Tibial artery (tissue), 4 donors: ENCODE measurements at places on chromosomes 16 and 17.
A peak's percentile ranks its signal among the peaks of the same experiment; 100 is the strongest.

- no peak for DNase-seq
- H3K36me3 ChIP-seq, result no peaks in the 10 kb centered on the region
- H3K27me3 ChIP-seq, result no peaks in the 10 kb centered on the region
- H3K27ac ChIP-seq, result peak overlapping the region; percentile 15
Observed at GRCh38 chr16:82653550-82654511, 27.1 kb downstream of the CDH13 start.

DNA sequence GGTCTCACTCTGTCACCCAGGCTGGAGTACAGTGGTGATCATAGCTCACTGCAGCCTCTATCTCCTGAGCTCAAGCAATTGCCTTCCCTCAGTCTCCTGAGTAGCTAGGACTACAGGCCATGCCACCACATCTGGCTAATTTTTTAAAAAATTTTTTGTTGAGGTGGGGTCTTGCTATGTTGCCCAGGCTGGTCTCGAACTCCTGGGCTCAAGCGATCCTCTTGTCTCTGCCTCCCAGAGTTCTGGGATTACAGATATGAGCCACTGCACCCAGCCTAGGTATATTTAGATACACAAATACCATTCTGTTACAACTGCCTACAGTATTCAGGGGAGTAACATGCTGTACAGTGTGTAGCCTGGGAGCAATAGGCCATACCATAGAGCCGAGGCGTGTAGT, 14.3 kb downstream of the POLR3E start:
- H3K4me1 ChIP-seq, result no peaks in the 10 kb centered on the region
- no peak overlapping the region for H3K4me3 ChIP-seq
- H3K27ac ChIP-seq, result no peak overlapping the region
- DNase-seq, result no peak

- H3K27me3 ChIP-seq, result no peaks in the 10 kb centered on the region
- peak; percentile 89 for DNase-seq
- H3K4me1 ChIP-seq, result peaks cover 96% of the 10 kb centered on the region
- no peaks in the 10 kb centered on the region for H3K36me3 ChIP-seq
Observed at GRCh38 chr17:40311575-40311974, 2.6 kb downstream of the RARA start.

DNA sequence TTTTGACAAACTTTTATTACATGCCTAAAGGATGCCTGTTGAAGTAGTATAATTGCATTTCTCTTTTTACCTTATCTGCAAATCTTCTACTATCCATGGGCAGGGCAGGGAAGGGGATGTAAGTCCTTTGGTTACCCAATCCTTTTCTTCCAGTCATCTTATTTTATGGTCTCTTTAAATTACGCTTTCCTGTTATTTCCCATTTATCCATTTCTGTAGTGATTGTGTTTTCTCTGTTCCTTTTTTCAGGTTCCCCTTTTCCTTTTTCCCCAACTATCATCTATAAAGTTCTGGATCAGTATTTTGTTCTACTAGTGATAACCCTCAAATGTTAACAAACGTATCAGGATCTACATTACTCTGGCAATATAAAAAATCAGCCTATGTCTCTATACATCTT, 3.3 kb upstream of the ABCA9 start:
- no peak overlapping the region for H3K4me3 ChIP-seq
- H3K4me1 ChIP-seq, result no peaks in the 10 kb centered on the region
- DNase-seq, result no peak
- no peaks in the 10 kb centered on the region for H3K27me3 ChIP-seq
- H3K36me3 ChIP-seq, result no peaks in the 10 kb centered on the region
- H3K27ac ChIP-seq, result no peak overlapping the region
